ENCODE measurements at places on chromosomes 13 and 19.

- DNase-seq, result no peak
Measured at GRCh38 chr13:30002577-30002976, 152.2 kb upstream of the UBL3 start.

DNA sequence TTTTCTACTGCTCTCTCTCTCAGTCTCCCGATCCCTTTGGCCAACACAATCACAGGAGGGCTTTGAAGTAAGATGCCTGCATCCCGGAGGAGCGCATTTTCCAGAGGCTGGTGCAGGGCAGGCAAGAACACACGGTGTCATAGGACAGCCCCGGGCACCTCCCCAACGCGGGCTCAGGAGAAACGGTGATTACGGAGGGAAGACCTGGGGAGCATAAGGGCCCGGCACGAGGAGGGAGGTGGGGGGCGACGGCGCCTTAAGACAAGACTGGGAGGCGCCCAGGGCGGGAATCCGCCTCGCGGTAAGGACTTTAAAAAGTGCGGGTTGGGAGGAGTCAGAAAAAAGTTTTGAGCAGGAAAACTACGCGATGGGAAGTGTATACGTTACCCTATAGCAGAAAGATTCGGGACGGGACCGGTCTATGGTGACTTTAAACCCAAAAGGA is 18.7 kb upstream of the ZNF888 start:
- no peak for DNase-seq

DNA sequence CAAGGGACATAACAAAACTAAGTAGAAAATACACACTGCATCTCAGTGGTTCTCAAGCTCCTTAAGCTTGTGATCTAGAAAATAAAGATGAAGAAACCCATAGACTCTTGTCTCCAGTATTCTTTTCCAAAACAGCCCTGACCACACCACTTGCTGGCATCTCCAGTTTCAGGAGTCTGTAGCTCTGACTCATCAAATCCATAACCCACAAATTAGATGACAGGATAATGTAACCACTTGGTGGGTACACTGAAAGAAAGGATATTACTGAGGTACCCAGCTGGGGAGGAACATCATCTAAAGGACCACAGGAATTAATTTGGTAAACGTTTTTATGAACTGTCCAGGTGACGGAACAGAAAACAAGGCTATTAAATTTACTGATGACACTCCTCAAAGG is 214.7 kb downstream of the VWA8 start:
- no peak for DNase-seq

DNA sequence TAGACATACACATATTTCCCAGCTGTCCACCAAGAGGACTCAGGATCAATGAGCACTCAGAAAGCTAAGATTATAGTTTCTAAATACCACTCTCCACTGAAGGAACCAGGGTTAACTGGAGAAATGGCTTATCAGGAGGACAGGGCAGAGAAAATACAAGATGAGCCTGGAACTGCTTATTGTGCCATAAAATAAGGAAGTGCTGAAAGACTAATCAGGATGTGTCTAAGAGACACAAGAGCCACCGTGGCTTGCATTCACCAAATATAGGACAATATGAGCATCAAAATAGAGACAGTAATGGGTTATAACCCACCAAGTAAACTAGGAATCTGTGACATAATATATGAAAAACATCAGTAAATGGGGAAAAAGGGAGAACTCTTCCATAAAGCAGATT is 32.8 kb downstream of the KLF12 start:
- no peak for DNase-seq

Measured in stimulated activated CD8-positive, alpha-beta memory T cell treated with anti-CD3 and anti-CD28 coated beads, Interleukin-7, amount 100 ng/mL, for 48 hours (primary cell).